Airway epithelial cell (primary cell): ENCODE measurements at places on chromosomes 2 and 18. TPM values are rescaled to one million over a fixed set of nuclear protein-coding genes. Genes with fewer than 3 reads are reported as not detected.

The CMPK2 gene
- total RNA-seq, result not detected in 2 replicates

The LINC00305 gene
- total RNA-seq, result not detected in 2 replicates

The LRATD1 gene
- total RNA-seq, result 44.7 and 62.1 TPM in 2 replicates

The C2orf15 gene
- 1.5 and 1.6 TPM in 2 replicates for total RNA-seq

The CYS1 gene
- total RNA-seq, result 0.28 TPM in 1 of 2 replicates, not detected in the other

The SH3RF3 gene
- 0.78 and 1.1 TPM in 2 replicates for total RNA-seq

The RFX8 gene
- 0.09 and 0.85 TPM in 2 replicates for total RNA-seq

The POTEJ gene
- not detected in 2 replicates for total RNA-seq

The TAF1B gene
- total RNA-seq, result 4.4 and 13.9 TPM in 2 replicates

The MDH1B gene
- total RNA-seq, result 0.14 and 0.28 TPM in 2 replicates

The PRKAG3 gene
- total RNA-seq, result not detected in 2 replicates

The ATP6V1C2 gene
- total RNA-seq, result 0.09 and 0.42 TPM in 2 replicates

The REG3A gene
- total RNA-seq, result not detected in 2 replicates

The FBXO41 gene
- total RNA-seq, result 3.6 and 4.7 TPM in 2 replicates

The UPP2 gene
- total RNA-seq, result not detected in 2 replicates

The TRAPPC12 gene
- 61.6 and 64.5 TPM in 2 replicates for total RNA-seq

The PRKCE gene
- total RNA-seq, result 1.7 and 6.5 TPM in 2 replicates

The CABYR gene
- total RNA-seq, result 5.9 and 6.9 TPM in 2 replicates

The FAM110C gene
- 12.9 and 14.2 TPM in 2 replicates for total RNA-seq

The HOXD9 gene
- not detected in 2 replicates for total RNA-seq

The TMEM182 gene
- total RNA-seq, result 1.6 and 2.5 TPM in 2 replicates

The TMEM247 gene
- not detected in 2 replicates for total RNA-seq

The HAAO gene
- not detected in 2 replicates for total RNA-seq

The GALNT1 gene
- total RNA-seq, result 69.9 and 97.1 TPM in 2 replicates

The SLC19A3 gene
- total RNA-seq, result 0.23 and 0.42 TPM in 2 replicates

The CSRNP3 gene
- 1.1 and 4.8 TPM in 2 replicates for total RNA-seq

The NMUR1 gene
- 0.05 TPM in 1 of 2 replicates, not detected in the other for total RNA-seq

The PRKRA gene
- 39.3 and 41.2 TPM in 2 replicates for total RNA-seq

The CCDC74B gene
- total RNA-seq, result 7.1 and 17.5 TPM in 2 replicates

The FASTKD1 gene
- total RNA-seq, result 18.6 and 20.3 TPM in 2 replicates

The TEKT4 gene
- total RNA-seq, result not detected in 2 replicates

The TBR1 gene
- total RNA-seq, result not detected in 2 replicates

The PREPL gene
- total RNA-seq, result 24.4 and 29.5 TPM in 2 replicates

The DNAH7 gene
- total RNA-seq, result 0.07 and 0.09 TPM in 2 replicates

The GCG gene
- not detected in 2 replicates for total RNA-seq

The DPY30 gene
- 97.3 and 97.8 TPM in 2 replicates for total RNA-seq

The ACVR1 gene
- total RNA-seq, result 9.5 and 10.4 TPM in 2 replicates

The ANKRD23 gene
- 0.28 and 0.56 TPM in 2 replicates for total RNA-seq

The TRPM8 gene
- total RNA-seq, result not detected in 2 replicates

The FBXO48 gene
- total RNA-seq, result 0.28 and 0.56 TPM in 2 replicates

The AQP12B gene
- total RNA-seq, result not detected in 2 replicates

The CELF4 gene
- total RNA-seq, result 0.42 TPM in 1 of 2 replicates, not detected in the other

The MYOM1 gene
- total RNA-seq, result 0.09 and 0.71 TPM in 2 replicates

The MMADHC gene
- total RNA-seq, result 131 and 141 TPM in 2 replicates
